AML-193 (cell line): ENCODE measurements at places on chromosomes 6 and 20.

GRCh38 chr6:15048367-15048766 is 197.5 kb upstream of the JARID2 start:
- no peak for DNase-seq

DNA sequence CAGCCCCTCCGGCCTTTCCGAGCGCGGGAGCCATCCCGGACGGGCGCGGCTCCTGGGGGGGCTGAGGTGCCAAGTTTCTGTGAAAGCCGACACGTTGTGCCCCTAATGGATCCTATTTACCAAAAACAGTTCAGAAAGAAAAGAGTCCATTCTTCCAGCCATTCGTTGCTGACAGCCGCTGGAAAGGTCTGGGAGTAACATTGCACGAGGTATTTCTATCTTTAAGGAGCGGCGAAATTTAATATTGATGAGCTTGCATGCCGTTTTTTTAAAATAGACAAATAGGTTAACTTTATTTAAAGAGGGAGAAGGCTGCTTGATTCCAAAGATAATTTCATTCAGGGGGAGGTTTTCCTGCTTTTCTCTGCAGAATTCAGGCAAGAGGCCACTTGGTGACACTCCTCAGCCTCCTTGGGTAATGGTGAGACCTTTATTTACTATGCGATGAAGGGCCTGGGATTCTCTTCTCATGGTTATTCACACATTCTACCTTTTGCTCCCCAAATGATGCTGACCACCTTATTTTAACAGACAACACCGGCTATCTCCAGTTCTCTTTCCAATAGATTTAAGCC is 988 bp downstream of the TIAM2 start:
- no peak for DNase-seq

GRCh38 chr6:167053895-167054530 is 54.8 kb downstream of the CEP43 start:
- DNase-seq, result no peak

- DNase-seq, result peak; percentile 51
These were observed 27.1 kb upstream of the SYNCRIP start for GRCh38 chr6:85669735-85670194.

- DNase-seq, result no peak
These were observed 94.9 kb downstream of the CEBPB start for GRCh38 chr20:50285376-50286173.

DNA sequence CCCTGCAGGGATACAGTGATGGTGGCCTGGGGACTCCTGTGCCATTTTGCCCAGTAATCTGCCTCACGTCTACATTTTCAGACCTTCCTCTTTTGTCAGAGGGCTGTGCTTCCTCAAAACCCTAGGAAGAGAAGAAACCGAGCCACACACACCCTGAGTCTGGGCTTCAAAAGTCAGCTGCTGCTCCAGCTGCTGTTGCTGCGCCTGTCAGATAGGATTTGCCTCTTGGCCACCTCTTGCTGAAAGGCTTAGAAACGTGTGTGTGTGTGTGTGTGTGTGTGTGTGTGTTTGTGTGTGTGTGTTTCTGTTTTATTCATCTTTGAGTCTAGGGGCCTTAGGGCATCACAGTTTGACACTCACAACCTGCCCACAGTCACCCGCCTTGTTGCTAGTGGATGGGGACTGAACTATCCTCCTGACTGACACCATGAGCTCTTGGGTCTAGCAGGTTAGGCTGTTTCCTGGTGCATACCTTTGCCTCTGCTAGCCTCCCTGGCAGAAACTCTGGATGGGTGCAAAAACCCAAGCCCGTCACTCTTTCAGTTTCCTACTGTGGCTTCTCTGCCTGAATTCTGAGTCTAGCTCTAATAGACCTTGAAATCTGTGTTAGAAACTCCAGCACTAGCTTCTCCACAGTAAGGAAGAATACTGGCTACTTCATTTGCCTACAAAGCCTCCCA is 94.9 kb upstream of the CEP85L start:
- peak; percentile 83 for DNase-seq

DNA sequence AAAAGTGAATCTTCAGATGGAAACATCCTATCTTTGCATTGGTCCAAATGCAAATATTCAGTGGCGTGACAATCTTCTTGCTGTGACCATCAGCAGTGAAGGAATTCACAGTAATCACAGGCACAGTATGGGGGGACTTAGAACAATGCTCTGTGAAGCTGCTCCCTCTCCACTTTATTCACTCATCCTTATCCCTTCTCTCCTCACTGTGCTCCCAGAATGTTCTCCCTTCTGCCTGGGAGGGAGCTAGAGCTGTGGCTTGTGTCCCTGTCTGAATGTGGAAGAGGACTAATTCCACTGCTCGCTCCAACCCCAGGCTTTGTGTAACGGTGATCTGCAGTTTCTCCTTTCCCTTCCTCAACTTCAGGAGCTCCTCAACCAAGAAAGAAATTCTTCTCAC is 243.7 kb downstream of the ALDH8A1 start:
- DNase-seq, result no peak

GRCh38 chr6:143647732-143648131 is 30.0 kb upstream of the PHACTR2 start:
- no peak for DNase-seq

- peak; percentile 72 for DNase-seq
These were observed 119.7 kb downstream of the RTN4IP1 start for GRCh38 chr6:106509420-106510089.

- DNase-seq, result peak; percentile 32
These were observed 5.1 kb downstream of the IGF2R start for GRCh38 chr6:159973951-159974350.

- no peak for DNase-seq
These were observed 120.3 kb upstream of the OGFRL1 start for GRCh38 chr6:71168233-71168765.

DNA sequence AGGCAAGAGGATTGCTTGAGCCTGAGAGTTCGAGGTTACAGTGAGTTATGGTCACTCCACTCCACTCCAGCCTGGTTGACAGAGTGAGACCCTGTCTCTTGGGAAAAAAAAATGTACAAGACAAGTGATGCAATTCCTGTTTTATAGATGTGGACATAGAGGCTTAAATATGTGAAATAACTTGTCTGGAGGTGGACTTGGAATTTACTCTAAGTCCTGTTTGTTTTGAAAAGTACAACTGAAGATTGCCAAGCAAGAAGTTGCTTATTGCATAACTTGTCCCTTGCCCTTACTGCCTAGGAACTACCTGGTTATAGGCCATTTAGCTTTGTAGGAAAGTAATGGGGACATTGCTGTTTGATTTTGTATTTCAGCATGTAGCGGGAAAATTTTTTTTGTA is 26.0 kb upstream of the ADIG start:
- DNase-seq, result no peak

- DNase-seq, result peak; percentile 76
These were observed 375.7 kb upstream of the MARCKS start for GRCh38 chr6:113481458-113481857.
